ENCODE measurements at places on chromosomes 16 and 17. TPM values are rescaled to one million over a fixed set of nuclear protein-coding genes. Genes with fewer than 3 reads are reported as not detected.

INO80E gene
- total RNA-seq, result 23.4 TPM

RBFOX1 gene
- total RNA-seq, result 68.8 TPM

NTN1 gene
- total RNA-seq, result 4.4 TPM

TLCD3A gene
- total RNA-seq, result 8.9 TPM

MYADML2 gene
- total RNA-seq, result not detected

KCNJ16 gene
- total RNA-seq, result 5.2 TPM

ZNF287 gene
- total RNA-seq, result 19.4 TPM

SDR42E2 gene
- under 0.01 TPM for total RNA-seq

ENPP7 gene
- not detected for total RNA-seq

CCL13 gene
- 0.74 TPM for total RNA-seq

GRAPL gene
- 0.25 TPM for total RNA-seq

IRX5 gene
- not detected for total RNA-seq

TOM1L1 gene
- total RNA-seq, result 10.1 TPM

ABCA6 gene
- 1.7 TPM for total RNA-seq

CNTNAP4 gene
- 29.5 TPM for total RNA-seq

KRT32 gene
- not detected for total RNA-seq

GOSR1 gene
- total RNA-seq, result 21.4 TPM

KIF18B gene
- 0.25 TPM for total RNA-seq

SLC6A2 gene
- total RNA-seq, result under 0.01 TPM

MPO gene
- total RNA-seq, result 2.5 TPM

TBC1D3D gene
- total RNA-seq, result not detected

BOLA2B gene
- 11.8 TPM for total RNA-seq

PMP22 gene
- 9.1 TPM for total RNA-seq

SHISA9 gene
- 19.7 TPM for total RNA-seq

TEX14 gene
- 0.49 TPM for total RNA-seq

CALCOCO2 gene
- total RNA-seq, result 16.5 TPM

PROCA1 gene
- 3.4 TPM for total RNA-seq

MT1A gene
- not detected for total RNA-seq

OGFOD3 gene
- 10.1 TPM for total RNA-seq

NGFR gene
- 3.0 TPM for total RNA-seq

ST3GAL2 gene
- 26.6 TPM for total RNA-seq

MILR1 gene
- 0.98 TPM for total RNA-seq

C16orf92 gene
- total RNA-seq, result not detected

PDK2 gene
- total RNA-seq, result 11.1 TPM

FOXF1 gene
- 0.49 TPM for total RNA-seq

CD300LB gene
- under 0.01 TPM for total RNA-seq

KRTAP1-5 gene
- not detected for total RNA-seq

CDRT15 gene
- total RNA-seq, result not detected

ZNF385C gene
- 0.49 TPM for total RNA-seq

COL1A1 gene
- total RNA-seq, result 41.1 TPM

POLR2A gene
- total RNA-seq, result 50.2 TPM

RDM1 gene
- total RNA-seq, result 0.98 TPM
